ENCODE measurements at places on chromosomes 4 and X.

- no peak for DNase-seq
Observed at GRCh38 chrX:49878128-49878833, 1.0 kb upstream of the USP27X start.

DNA sequence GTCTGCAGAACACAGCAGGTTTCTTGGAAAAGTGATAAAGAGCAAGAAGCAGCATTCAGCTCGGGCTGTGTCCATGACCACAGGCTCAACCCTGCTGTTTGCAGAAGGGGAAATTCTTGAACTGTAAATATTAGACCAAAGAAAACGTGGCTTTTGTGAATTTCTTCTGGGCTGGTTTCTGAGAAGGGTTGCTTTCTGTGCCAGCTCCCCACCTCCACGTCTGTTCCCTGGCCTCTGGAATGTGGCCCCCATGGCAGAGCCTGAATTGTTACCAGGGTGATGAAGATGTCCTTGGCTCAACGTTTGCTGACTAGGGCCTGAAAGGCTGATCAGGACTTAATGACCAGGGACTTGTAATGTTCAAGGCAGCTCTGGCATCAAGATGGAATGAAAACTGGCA, 116.0 kb downstream of the CPEB2 start:
- DNase-seq: no peak

DNA sequence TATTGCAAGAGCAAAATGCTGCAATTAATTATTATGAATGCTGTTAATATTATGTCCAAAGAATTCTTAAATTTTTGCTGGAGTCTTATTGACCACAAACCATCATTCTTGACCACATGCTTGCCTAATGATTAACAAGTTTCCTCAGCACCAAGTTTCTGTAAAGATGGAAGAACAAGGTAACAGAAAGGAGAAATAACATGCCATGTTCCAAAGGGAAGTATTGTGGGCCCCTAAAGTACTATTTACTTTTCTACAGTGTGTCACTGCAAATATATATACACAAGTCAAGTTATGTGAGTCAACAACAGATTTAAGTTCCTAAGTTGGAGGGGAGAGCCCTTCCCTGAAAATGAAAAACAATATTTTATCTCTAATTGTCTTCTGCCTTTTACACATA, 20.6 kb downstream of the FAM47E start:
- DNase-seq: no peak

DNA sequence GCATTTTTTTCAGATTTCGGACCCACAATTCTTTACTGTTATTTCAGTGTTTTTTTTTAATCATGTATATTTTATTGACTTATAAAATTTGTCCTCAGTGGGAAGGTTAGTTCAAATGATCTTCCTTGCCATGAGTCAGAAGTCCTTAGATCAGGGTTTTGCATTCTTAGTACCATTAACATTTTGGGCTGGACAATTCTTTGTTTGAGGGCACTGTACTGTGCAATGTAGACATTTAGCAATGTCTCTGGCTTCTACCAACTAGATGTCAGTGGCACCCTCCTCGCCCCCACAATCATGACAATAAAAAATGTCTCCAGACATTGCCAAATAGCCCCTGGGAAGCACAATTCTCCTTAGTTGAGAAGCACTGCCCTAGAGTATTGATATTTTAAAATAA, 176.6 kb downstream of the VEGFC start:
- no peak for DNase-seq

- DNase-seq: no peak
Observed at GRCh38 chr4:55218041-55218440, 92.6 kb upstream of the KDR start.

DNA sequence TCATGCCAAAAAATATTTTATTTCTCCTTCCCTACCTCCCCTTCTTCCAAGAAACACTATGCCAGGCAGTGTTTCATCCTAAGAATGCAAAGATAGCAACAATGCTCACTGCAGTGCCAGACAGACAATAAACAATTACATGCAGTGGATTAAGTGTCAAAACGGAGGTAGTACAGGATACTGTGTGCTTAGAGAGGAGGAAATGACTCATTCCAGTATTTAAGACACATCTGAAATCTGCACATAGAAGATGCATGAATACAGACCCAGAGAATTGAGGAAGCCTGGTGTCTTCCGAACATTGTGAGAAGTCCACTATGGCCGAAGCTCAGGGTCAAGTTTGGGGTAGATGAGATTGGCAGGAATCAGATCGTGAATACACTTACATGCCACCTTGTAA, 326.4 kb downstream of the PPP3CA start:
- no peak for DNase-seq

DNA sequence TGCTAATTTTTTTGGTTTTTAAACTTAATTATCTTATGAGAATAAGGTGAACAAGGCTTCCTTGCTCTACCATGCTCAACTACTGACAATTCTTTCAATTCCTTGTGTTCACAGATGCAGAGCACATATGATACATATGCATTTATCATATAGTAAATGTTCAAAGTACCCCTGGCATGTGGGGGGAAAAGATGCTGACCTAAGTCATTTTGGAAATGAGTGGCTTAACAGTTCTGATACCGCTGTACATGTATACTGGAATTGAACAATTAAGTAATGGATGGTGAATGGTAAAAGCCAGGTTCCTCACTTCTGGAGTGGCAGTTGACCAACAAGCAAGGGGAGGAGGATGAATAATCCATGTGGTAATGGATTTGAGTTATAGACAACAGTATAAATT, 149.6 kb downstream of the NAF1 start:
- no peak for DNase-seq

GRCh38 chrX:130885996-130886395, 17.0 kb downstream of the ENOX2 start:
- DNase-seq: no peak

DNA sequence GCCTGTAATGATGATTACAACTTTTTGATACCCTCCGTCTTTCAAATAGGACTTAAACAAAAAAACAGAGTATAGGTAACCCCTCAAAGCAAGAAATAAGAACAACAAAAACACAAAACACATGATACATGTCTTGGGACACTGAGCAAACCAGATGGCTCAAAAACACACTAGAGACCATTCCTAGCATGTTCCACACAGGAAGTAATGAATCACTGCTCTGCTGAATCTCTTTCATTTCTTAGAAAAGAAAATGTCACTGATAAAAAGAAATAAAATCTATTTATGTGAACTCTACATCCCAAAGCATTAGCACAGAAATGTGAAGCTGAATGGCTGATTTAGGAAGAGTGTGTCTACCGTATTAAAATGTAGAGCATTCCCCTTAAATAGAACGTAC, 134.5 kb upstream of the IL15 start:
- DNase-seq: no peak

DNA sequence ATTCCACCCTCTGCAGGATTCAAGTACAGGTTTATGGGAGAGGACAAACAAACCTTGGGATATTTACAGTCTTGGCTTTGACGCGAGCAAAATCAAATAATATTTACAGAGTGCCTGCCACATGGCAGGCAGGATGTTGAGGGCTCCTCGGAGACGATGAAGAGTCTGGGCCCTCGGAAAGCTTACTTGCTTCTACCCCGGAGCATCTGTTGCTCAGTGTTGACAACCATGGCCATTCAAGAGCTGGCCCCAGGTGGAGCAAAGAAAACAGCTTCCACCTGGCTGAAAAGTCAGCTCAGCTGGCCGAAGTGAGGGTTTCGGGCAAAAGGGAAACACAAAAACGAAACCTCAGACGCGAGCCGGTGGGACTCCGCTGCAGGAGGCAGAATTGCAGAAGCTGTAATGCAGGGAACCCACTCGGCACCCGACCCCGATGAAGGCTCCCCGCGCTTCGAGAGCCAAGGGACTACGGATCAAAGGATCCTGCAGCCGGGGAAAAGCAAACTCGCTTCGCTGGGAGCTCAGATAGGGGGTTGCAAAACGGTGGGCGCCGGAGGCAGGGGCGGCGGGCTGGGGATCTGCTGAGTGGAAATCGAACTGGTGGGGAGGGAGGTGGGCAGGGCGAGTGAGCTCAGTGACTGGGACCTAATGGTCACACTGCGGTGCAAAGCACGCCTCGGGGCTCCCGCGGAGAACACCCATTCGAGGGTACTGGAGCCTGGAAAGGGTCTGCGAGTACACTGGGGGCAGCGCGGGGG, 805 bp downstream of the ATP8A1 start:
- DNase-seq: no peak

- DNase-seq: no peak
Observed at GRCh38 chr4:105352826-105353225, 121.0 kb downstream of the PPA2 start.

GRCh38 chrX:70554081-70554480, 109.4 kb downstream of the DLG3 start:
- DNase-seq: no peak

GRCh38 chr4:111689214-111689613, 456.0 kb upstream of the FAM241A start:
- no peak for DNase-seq

- DNase-seq: no peak
Observed at GRCh38 chr4:3802571-3803474, 36.6 kb downstream of the ADRA2C start.

- no peak for DNase-seq
Observed at GRCh38 chrX:69429339-69430015, 74.6 kb upstream of the NALF2 start.

DNA sequence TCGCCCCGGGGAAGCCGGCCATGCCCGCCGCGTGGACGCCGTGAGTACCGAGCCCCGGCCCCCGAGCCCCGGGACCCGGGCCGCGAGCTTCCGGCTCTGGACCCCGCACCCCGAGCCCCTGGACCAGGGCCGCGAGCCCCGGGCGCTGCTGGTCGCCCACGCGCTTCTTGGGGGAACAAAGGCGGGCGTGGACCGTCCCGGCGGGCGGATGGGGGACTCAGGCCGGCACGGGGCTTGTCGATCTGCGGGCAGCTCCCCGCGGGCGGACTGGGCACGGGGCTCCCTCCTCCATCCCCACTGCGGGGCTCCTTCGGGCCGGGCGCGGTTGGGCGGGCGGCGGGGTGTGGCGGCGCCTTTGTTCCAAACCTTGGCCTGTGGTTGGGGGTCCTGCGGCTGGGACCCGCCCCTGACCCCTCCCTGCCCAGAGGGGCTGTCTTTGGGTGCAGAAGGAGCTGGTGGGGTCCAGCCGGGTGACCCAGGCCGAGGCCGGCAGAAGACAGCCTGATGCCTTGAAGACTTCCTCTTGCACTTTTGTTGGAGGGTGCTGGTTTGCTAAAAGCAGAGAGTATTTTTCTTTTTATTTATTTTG, 25.2 kb upstream of the ADD1 start:
- DNase-seq: no peak

DNA sequence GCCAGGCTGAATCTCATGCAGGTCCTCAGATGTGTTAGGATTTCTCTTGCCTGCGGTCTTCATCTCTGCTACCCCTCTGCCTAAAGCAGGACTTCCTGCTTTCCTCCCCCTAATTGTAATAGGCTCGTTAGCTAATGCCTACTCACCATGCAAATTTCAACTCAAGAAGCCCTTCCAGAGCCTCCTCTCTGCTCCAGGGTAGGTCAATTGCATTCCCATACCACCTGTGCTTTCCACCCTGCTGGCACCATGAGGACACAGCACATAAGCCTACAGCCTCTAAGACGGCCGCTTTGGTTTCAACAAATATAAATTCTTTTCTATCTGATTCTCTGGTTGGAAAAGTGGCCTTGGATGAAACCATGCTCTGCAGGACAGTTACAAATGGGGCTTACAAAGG, 93.9 kb downstream of the QDPR start:
- DNase-seq: no peak

DNA sequence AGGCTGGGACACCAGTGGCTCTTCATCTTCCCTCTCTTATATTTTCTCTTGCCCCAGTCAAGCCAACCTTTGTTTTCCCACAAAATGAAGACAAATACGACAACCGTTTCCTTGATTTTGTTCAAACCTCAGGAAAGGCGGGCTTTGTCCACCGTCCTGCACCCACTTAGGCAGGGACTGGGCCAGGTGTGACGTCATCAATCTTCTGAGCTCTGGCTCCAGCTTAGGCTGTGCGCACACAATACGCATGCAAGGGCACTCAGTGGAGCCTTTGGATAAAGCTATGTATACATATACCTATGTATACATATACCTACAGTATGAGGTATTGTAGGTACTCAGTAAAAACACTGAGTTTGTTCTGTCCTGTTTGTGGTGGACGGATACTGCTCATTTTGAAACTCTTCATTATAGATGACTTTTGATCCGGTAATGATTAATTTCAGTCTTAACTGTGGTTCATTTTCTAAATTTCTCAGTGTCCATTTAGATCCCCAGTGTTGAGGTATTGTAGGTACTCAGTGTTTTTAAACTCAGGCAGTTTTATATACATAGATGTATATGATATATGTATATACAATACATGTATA, 194.9 kb downstream of the MGST2 start:
- no peak for DNase-seq

DNA sequence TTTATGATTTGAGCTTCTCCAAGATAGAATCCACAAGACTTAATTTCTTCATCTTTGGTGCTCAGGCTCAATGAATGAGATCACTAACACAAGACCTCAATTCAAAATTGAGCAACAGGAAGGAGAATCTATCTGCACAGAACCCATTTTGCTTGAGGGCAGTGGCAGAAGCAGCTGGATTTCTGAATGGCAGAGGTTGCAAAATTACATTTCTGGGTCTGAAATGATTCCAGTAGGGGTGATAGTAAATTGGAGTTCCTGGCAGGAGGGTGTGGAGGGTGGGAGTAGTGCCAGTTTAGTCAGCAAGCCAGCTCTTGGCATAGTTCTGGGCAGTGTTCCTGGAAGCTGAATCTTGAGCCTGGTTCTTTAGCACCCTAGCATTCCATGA, 281.1 kb downstream of the SLC7A11 start:
- DNase-seq: no peak

DNA sequence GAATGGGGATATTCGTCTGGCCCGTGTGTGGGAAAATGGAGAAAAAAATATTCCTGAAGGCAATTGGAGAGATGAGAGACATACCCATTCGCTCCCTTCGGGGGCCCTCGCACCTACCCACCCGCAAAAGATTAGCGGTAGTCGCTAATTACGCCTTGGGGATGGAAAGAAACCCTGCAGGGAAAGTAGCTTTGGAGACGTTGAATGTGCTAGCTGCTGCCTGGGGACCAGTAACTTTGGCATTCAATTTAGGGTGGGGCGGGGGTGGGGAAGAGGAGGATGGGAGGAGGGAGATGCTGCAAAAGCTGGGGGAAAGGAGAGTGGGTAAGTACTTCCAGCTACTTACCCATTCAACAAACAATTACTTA, 407 bp upstream of the ZC4H2 start:
- no peak for DNase-seq

DNA sequence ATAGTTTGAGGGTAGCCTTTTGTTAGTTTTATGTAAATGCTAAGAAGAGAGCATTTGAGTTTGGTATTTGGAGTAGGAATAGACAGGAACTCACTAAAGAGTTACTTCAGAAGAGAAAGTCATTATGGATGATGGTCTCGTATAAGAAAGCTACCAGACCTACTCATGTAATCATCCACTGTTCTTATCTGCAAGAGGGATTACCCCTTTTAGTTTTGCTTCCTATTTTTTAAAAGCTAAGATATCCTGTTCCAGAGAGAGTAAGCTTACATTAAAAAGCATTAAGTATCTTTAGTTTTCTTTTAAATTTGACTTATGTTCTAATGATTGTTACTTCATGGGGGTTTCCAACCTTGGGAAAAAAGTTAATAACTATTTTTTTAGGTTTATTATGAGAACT, 12.5 kb upstream of the ART3 start:
- DNase-seq: no peak
